Activated CD4-positive, alpha-beta T cell treated with anti-CD3 and anti-CD28 coated beads, Interleukin-2, amount 50 U/mL, for 24 hours (primary cell): ENCODE measurements at places on chromosomes 4 and X.

GRCh38 chr4:40185830-40186664 lies 10.8 kb upstream of the RHOH start:
- DNase-seq, result no peak

DNA sequence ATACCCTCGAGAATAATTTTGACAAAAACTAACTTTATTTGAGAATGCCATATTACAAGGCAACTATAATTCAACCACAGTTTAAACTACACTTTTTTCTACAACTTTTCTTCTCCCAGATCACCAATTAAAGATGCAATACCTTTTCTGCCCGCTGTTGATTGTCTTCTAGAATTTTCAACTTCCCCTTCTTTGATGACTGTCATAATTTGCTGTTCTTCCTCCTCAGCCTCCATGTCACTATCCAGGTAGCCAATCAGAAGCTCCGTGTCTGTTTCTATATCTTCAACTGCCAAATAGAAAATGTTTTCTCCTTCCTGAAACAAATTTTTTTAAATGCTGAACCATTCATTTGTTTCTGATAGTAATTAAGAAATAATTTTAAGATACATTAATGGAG lies 101.5 kb downstream of the PRDM5 start:
- DNase-seq, result no peak

DNA sequence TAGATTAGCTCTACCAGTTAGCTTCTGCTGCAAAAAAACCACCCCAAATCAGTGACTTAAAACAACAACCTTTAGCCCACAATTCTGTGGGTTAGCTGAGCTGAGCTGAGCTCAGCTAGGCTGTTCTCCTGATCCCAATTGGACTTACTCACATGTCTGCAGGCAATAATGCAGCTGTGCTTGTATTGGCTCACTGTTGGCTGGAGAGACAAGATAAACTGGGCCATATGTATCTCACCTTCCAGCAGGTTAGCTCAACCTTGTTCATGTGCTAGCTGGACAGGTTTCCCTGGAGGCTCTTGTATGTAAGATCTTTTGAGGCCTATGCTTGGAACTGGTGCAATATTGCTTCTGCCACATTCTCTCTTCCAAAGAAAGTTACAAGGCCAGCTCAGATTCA lies 261.5 kb upstream of the ADGRL3 start:
- DNase-seq, result no peak

DNA sequence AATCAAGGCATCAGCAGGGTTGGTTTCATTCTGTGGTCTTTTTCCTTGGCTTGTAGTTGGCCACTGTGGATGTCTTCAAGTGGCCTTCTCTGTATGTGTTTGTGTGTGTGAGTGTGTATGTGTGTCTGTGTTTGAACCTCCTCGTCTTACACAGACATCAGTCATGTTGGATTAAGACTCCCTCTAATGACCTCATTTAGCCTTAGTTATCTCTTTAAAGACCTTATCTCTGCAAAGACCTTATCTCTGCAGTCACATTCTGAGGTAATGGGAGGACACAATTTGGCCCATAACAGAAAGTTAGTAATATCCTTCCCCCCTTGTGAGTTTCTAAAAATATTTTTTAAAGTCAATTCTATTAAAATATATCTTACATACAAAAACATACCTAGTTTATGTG lies 126.7 kb downstream of the EMCN start:
- DNase-seq, result no peak

GRCh38 chr4:17033768-17034181 lies 135.3 kb upstream of the LDB2 start:
- no peak for DNase-seq

DNA sequence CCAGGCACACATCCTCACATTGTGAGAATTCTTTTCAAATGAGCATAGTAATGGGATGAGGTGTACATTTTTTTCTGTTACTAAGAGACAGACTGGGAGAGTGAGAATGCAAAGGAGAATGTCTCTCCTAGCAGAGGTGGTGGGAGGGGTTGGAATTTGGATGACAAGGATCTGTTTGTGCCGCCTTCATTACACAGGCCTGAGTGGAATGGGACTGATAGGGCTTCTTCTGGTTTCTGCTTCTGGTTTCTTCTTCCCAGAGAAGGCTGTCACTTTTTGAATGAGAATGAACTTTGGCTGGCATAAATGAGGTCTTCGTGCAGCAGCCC lies 55.4 kb downstream of the C4orf51 start:
- no peak for DNase-seq

- no peak for DNase-seq
Observed at GRCh38 chrX:69226459-69227158, 61.4 kb upstream of the PJA1 start.

DNA sequence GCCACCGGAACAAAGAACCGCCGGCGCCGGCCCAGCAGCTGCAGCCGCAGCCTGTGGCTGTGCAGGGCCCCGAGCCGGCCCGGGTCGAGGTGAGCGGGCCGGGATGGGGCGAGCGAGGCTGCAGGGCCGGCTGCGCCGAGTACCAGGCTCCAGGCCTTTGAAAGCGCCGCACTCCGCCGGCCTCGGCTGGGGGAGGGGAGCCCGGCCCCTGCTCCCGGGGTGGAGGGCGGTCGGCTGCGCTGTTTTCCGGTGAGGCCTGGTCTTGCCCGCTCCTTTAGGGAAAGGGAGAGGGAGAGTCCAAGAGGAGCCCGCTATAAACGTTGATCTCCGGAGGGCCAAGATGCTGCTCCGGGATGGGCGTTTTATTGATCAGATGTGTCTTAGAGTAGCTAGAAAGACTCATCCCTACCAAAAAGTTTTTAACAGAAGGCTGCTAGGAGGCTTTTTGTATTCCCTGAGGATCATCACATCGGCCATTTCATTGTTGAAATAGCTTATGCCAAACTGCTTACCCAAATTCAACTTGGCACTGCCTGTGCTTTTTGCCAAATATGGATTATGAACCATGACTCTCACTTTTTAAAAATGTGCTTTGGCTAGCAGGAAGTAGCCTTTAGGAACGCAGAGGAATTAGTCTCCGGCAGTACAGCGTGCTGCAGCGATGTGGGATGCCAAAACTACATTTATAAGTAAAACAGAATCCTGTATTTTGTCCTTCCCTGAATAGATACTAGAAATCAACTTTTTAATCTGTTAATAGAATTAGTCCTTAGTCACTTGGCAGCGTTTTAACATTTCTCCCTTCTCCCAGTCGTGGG lies 760 bp downstream of the TMEM165 start:
- no peak for DNase-seq

- DNase-seq, result no peak
Observed at GRCh38 chr4:4862665-4863482, 3.4 kb downstream of the MSX1 start.

DNA sequence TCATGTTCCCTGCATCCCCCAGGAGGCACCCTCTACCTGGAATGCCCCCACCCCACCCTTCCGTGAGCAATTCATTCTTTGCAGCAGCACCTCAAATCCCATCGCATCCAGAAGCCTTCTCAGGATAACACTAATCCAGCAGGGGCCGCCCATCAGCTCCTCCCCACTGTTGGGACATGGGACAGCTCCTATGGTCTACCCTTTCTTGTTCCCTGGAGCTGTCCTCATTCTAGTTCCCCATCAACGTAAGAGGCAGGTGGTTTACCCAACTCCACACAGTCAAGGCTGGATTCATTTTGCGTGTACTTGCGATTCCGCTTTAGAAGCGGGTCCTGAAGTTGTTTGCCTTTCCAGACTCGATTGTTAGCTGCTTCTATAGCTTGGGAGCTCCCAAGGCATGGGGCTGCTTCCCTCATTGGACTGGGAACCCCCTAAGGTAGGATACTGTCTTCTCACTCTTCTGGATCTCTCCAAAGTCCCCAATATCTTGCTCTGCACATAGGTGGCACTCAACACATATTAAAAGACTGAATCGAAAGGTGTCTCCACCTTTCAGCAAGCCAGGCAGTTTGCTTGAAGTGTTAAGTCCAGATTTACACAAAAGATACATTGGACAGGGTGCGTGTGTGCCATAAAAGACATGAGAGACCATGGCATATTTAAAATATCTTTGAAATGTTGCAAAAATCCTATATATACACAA lies 942 bp upstream of the APLN start:
- no peak for DNase-seq

GRCh38 chr4:1499465-1499864 lies 93.2 kb upstream of the NKX1-1 start:
- DNase-seq, result no peak

GRCh38 chr4:171940656-171941055 lies 127.5 kb downstream of the GALNTL6 start:
- DNase-seq, result no peak

DNA sequence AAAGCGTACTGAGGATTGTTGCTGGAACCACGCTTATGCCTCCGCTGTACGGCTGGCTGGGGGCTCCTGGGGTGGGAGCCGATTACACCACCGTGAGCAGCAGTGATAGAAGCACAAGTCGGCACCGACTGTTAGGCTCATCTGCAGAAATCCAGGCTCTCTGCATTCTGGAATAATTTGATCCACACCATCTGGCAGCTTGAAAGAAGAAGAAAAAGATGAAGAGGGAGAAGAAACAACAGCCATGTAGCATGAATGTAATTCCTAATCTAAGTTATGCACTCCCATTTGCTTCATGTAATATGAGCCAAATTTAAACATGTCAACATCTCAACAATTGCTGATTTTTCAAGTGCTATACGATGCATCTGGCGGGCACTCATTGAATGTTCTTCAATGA lies 84.6 kb upstream of the DHX15 start:
- DNase-seq, result no peak

- no peak for DNase-seq
Observed at GRCh38 chr4:5142726-5143125, 91.4 kb downstream of the STK32B start.

- DNase-seq, result no peak
Observed at GRCh38 chr4:104211657-104212056, 283.0 kb downstream of the CXXC4 start.

DNA sequence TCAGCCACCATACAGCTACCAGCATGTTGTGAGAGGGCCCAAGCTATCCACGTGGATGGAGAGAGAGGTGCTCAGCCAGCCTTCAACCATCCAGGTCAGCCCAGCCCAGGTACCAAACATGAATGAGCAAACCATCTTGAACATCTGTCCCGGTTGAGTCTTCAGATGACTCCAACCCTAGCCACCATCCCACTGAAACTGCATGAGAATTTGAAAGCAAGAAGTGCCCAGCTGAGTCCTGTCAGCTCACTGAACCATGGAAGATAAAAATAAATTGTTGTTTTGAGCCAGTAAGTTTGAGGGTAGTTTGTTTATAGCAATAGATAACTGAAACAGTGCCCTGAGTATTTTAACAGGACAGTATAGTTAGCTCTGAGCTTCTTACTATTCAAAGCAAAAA lies 7.3 kb upstream of the SEL1L3 start:
- no peak for DNase-seq

GRCh38 chrX:72367516-72367915 lies 61.8 kb upstream of the CITED1 start:
- DNase-seq, result no peak

- DNase-seq, result no peak
Observed at GRCh38 chrX:130114141-130114588, 3.9 kb upstream of the ELF4 start.

GRCh38 chr4:154551872-154552686 lies 1.9 kb upstream of the PLRG1 start:
- peak; percentile 46 for DNase-seq
